Activated CD4-positive, alpha-beta memory T cell treated with anti-CD3 and anti-CD28 coated beads for 36 hours (primary cell): ENCODE measurements at places on chromosomes 1 and 21. TPM values are rescaled to one million over a fixed set of nuclear protein-coding genes. Genes with fewer than 3 reads are reported as not detected.

Gene ILF2
- total RNA-seq = 323 TPM

Gene MPZ
- total RNA-seq = 5.8 TPM

Gene GJB5
- total RNA-seq = not detected

Gene NUF2
- total RNA-seq = 66.3 TPM

Gene MXRA8
- total RNA-seq = 0.19 TPM

Gene OLFML3
- total RNA-seq = not detected

Gene LENEP
- total RNA-seq = 0.56 TPM

Gene COL9A2
- 13.1 TPM for total RNA-seq

Gene C4BPA
- not detected for total RNA-seq

Gene TIE1
- total RNA-seq = not detected

Gene CLDN17
- not detected for total RNA-seq

Gene STYXL2
- total RNA-seq = not detected

Gene LRRC71
- total RNA-seq = not detected

Gene PTGER3
- total RNA-seq = not detected

Gene L1TD1
- not detected for total RNA-seq

Gene AGT
- not detected for total RNA-seq

DNA sequence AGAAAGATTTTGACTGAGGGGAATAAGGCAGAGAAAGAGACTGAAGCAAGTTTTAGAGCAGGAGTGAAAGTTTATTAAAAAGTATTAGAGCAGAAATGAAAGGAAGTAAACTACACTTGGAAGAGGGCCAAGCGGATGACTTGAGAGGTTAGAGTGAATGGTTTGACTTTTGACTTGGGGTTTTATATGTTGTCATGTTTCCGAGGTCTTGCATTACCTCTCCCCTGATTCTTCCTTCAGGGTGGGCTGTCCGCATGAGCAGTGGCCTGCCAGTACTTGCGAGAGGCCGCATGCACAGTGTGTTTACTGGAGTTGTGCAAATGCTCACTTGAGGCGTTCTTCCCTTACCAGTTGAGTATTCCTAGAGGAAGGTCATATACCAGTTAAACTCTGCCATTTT is 13.0 kb upstream of the DENND2D start:
- no peak for DNase-seq

GRCh38 chr1:77966291-77966690 is 12.6 kb downstream of the FUBP1 start:
- DNase-seq = no peak

DNA sequence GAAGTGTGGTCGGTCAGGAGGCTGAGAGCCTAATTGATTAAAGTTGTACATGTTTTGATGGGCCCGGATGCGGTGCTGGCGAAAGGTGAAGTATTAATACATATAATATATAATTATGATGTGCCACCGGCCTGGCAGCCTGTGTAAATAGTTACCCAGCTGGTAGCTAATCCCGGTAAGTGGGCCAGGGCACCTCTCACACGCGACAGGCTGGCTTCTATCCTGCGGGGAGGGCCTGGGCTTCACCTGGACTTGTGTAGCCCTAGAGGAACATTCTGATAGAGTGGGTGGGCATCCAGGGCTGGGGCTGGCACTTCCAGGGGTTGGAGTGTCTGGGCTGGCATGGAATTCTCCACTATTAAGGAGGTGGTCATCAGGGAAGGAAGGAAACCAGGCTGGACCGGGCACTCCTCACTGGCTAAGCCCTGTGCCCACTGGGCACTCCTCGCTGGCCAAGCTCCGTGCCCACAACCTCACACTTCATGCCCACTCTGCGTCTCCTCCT is 48.3 kb downstream of the IGSF21 start:
- DNase-seq = no peak

- DNase-seq = peak; percentile 52
These were observed 32.8 kb upstream of the BACH1 start for GRCh38 chr21:29265690-29266479.

- DNase-seq = no peak
These were observed 635.5 kb downstream of the PLPP3 start for GRCh38 chr1:55943721-55944435.

- no peak for DNase-seq
These were observed 4.8 kb downstream of the S100A16 start for GRCh38 chr1:153608089-153608682.

DNA sequence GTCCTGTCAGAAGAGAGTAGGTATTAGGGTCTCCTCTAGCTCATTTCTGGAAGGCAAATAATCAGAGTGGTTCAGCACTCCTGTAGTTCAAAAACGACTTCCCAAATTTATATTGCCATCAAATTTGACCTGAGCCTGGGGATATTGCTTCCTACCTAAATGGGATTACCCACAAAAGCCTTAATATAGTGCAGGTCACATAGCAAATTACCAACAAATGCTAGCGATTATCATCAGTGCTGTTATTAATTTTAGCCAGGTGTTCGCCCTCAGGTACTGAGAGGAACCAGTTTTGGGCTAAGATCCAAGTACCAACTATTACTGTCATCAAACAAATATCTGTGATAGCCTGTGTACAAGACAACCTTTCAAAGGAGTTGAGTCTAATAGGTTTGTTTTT is 661.8 kb upstream of the PTBP2 start:
- no peak for DNase-seq

- DNase-seq = no peak
These were observed 611 bp upstream of the ZSWIM5 start for GRCh38 chr1:45206808-45207623.

DNA sequence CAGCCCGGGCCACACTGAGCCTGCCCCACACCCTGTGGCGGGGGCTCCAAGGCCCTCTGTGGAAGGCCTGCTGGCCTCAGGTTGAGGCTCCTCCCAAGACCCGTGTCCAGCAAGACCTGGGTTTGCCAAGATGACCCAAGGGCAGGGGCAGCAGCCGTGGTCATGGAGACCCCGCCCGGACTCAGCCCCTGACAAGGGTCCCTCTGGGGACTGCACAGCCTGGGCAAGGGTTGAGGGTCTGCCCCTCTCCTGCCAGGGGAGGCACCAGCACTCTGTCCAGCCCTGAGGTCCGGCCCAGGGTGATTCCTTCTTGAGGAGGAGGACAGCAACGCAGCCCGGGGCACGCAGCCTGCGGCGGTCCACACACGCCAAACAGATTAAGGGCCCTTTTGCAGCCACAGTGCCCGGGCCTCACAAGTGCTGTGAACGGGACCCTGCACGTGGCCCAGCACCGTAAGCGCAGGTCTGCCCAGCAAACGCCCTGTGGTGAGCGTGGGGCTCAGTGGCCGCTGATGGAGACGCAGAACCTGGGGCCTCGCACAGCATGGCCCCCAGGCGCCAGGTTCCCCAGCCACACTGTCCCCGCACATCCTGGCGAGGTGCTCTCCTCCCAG is 3.4 kb downstream of the SPATC1L start:
- no peak for DNase-seq

GRCh38 chr1:226526801-226527595 is 21.6 kb upstream of the STUM start:
- no peak for DNase-seq

DNA sequence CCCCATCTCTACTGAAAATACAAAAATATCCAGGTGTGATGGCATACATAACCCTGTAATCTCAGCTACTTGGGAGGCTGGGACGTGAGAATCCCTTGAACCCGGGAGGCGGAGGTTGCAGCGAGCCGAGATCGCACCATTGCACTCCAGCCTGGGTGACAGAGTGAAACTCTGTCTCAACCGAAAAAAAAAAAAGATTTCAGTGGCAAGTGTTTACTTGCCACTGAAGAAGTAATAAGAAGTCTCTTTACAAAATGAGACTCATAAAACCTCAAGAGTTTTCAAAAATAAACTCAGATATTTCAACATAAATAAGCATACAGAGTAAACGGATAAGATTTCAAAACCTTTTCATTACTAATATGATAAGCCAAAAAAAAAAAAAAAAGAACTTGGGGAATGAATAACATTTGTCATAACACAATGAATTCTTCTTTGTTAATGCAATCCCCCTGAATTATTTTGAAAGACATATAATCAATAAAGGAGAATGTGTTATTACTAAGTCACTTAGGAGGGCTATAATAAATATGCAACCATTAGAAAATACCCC is 34.2 kb upstream of the EXO1 start:
- DNase-seq = no peak

- no peak for DNase-seq
These were observed 1214.9 kb downstream of the PLA2G4A start for GRCh38 chr1:188043536-188044245.

DNA sequence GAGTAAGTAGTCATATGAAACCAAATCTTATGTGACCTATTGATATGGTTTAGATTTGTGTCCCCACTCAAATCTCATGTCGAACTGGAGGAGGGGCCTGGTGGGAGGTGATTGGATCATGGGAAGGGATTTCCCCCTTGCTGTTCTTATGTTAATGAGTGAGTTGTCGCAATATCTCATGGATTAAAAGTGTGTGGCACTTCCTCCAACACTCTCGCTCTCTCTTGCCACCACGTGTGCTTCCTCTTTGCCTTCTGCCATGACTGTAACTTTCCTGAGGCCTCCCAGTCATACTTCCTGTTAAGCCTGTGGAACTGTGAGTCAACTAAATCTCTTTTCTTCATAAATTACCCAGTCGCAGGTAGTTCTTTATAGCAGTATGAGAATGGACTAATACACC is 241.2 kb downstream of the RGS7 start:
- DNase-seq = no peak

DNA sequence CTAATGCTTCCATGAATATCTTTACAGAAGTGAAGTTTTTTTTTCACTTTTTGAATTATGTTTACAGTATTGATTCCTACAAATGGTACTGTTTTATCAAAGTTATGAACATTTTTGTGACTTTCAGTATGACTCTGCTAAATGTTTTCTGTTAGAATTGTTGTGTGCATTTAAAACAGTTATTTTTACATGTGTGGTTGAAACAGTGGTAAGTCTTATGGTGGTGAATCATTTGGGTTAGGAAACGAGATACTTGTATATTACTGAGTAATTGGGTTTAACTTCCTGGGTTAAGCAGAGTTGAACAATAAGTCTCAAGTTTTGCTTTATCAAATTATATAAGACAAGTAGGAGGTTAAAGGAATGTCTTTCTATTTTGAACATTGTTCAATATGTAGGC is 66.8 kb downstream of the VPS13D start:
- DNase-seq = no peak

DNA sequence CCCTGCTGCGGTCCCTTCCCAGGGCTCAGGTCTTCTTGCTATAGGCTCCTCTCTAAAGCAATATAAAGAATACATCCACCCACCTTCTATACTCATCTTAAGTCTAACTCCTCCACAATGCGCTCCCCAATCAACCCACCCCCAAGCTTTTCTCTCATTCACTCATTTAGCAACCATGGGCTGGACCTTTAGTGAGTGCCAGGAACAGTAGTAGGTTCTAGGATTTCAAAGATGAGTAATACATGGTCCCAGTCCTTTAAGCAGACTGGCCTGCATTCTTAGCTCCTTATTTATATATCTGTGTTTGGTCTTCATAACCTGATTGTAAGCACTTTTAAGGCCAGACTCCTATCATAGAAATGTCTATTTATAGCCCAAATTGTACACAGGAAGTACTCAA is 5.9 kb downstream of the CAMK1G start:
- DNase-seq = no peak

DNA sequence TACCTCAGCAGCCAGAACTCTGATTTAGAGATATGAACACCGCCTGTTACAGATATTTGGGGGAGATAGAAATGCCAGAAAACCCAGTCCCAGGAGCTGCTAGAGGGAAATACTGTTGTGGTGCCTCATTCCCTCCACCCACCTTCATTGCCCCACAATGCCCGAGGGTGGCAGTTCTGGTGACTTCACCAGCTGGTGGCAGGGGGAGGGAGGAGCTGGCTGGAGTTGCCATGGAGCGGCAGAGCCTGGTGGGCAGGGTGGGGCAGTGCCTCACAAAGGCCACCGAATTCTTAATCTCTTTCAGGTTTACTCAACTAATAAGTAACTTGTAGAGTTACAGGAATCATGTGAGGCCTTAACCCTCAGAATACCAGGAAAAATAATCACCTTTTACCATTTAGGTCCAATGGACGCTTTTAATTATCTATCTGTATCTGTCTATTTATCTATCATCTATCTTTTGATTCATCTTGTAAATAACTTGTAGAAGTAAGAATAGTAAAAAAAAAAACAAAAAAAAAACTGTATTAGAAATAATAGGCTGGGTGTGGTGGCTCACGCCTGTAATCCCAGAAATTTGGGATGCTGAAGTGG is 11.7 kb upstream of the S100A11 start:
- peak; percentile 87 for DNase-seq

DNA sequence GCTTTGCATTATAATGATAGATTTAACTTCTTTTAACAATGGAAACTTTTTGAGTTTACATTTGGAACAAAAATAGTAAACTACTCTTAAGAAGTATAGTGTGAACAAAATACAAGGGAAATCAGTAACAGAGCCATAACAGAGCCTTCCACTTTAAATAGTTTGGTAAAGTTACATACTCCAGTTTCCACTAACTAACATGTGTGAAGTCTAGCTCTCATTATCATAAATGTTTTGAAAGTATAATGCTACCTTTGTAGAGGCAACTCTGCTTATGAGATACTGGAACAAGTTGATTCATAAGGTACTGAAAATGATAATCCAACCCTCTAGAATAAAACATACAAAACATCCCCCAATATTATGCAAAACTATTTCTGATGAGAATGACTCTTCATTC is 1155.1 kb upstream of the ADGRL2 start:
- no peak for DNase-seq

DNA sequence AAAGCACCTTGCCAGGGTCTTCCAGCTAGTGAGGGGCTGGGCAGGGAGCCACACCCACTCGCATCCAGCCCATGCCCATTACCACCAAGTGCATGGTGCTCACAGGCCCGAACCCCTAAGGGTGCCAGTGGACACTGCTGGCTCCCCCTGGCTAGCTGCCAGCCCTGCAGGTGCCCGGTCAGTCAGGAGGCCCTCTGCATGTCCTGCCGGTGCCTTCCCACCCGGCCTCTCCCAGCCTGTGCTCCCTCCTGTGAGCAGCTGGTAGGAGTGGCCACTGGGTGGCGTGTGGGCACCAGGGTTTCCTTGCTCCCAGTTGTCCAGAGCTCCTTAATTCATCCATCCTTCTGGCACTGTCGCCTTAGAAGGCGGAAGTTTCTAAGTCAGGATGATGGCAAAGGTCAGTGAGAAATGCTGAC is 33.4 kb downstream of the QSOX1 start:
- peak; percentile 26 for DNase-seq

- no peak for DNase-seq
These were observed 39.0 kb downstream of the KIAA0319L start for GRCh38 chr1:35518183-35518582.

- DNase-seq = no peak
These were observed 91.4 kb upstream of the MAGI3 start for GRCh38 chr1:113298941-113299340.

- DNase-seq = no peak
These were observed 576.0 kb downstream of the PTBP2 start for GRCh38 chr1:97297611-97298010.

DNA sequence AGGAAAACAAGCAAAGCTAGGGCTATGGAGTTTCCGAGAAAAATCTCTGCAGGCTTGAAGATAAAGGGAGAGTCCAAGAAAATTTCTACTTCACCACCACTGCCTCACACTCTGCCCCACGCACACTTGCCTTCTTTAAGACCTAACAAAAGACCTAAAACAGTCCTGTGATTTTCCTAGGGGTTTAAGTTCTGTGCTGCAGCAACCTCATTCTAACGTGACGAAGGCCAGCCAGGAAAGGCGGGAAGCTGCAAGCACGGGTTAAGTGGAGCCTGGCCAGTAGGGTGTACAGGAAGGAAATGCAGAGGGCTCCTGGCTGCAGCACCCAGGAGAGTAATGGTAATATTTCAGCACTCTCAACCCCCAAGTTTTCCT is 1.5 kb downstream of the SPATA6 start:
- no peak for DNase-seq
